ENCODE measurements at places on chromosomes 12 and 14. TPM values are rescaled to one million over a fixed set of nuclear protein-coding genes. Genes with fewer than 3 reads are reported as not detected.

- H3K4me1 ChIP-seq = no peaks in the 10 kb centered on the region
- no peaks in the 10 kb centered on the region for H3K36me3 ChIP-seq
- H3K27me3 ChIP-seq = no peaks in the 10 kb centered on the region
- no peak for DNase-seq
- no peak overlapping the region for H3K27ac ChIP-seq
- H3K4me3 ChIP-seq = no peak overlapping the region
Observed at GRCh38 chr12:93009533-93009932, 80.4 kb upstream of the EEA1 start.

- H3K27me3 ChIP-seq = no peaks in the 10 kb centered on the region
- H3K36me3 ChIP-seq = no peaks in the 10 kb centered on the region
Observed at GRCh38 chr12:114916541-114916940, 232.6 kb upstream of the TBX3 start.

DNA sequence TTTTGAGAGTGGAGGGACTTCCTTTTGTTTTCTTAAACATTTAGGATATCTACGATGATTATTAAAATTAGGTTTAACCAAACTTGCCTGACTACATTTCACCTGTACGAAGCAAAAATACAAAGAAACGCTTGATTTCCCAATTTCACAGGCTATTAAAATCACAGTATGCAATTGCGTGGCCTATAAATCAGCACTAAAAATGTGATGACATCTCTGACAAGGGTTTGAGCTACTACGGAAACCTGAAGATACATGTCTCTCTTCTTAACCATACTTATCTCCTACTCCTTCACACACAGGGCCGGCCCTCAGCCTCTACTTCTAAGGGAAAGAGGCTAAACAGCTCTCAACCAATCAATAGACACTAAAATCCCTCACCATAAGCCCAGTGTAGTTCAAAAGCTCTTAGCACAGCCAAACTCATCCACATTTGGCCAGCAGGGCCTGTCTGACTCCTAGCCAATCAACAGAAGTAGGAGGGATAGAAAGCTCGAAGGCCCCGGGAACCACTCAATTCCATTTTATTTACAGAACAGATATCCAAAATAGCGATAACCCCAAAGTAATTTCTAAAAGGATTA, 137.3 kb downstream of the FOXN3 start:
- no peak overlapping the region for H3K4me3 ChIP-seq
- no peak overlapping the region for H3K27ac ChIP-seq
- no peaks in the 10 kb centered on the region for H3K27me3 ChIP-seq
- peaks cover 11% of the 10 kb centered on the region for H3K36me3 ChIP-seq
- peaks cover 3% of the 10 kb centered on the region for H3K4me1 ChIP-seq
- DNase-seq = peak; percentile 11

DNA sequence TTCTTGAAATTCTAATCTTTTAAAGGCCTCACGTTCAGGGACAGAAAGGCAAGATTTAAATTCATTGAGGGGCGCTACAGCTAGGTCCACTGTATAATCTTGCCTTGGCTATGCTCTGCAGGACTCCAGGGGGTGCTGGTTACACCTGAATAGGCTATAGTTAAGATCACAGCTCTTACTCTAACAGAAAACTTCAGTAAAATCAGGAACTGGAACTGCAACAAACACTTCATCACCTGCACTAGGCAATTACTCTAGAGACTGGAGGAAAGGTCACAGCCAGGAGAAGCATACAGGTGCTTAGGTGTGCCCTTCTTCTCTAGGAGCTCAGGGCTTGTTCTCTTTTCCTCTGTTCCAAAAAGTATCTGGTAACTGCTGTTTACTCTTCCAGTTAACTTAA, 20.9 kb downstream of the SLCO1C1 start:
- H3K27me3 ChIP-seq = no peaks in the 10 kb centered on the region
- H3K36me3 ChIP-seq = no peaks in the 10 kb centered on the region
- DNase-seq = no peak
- H3K4me1 ChIP-seq = no peaks in the 10 kb centered on the region
- H3K27ac ChIP-seq = no peak overlapping the region

DNA sequence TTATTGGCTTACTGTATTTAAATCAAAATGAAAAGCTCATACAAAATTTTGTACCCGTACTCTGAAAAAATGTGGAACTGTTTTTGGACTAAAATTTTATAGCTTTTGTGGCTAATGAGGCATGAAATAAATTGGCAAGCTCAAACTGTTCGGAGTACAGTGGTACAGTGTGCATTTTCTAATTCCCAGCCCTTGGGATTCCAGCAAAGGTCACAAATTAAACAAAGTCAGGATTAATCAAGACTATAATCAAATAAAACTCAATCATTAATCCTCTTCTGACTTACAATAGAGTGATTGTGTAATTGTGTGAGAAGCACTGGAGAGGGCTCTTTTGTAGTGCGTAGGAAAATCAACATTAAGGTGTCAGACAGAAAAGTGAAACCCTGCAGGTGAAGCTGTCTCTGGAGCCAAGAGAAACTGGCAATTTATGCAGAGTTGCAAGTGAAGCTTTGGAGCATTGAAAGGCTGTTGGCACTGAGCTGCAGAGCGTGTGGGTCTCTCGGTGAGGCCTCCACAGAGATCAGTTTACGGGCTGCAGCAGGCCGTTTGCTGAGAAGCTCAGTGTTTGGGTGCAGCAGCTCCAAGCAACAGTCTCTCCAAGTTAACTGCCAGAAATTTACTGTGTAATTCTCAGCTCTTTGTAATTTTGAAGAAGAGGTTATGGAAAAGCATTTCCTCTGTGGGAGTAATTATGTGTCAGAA, 275.9 kb downstream of the FBXL14 start:
- no peaks in the 10 kb centered on the region for H3K27me3 ChIP-seq
- peak; percentile 55 for DNase-seq
- no peak overlapping the region for H3K4me3 ChIP-seq
- H3K27ac ChIP-seq = no peak overlapping the region
- H3K4me1 ChIP-seq = peaks cover 3% of the 10 kb centered on the region

The WNT1 gene
- not detected for total RNA-seq

DNA sequence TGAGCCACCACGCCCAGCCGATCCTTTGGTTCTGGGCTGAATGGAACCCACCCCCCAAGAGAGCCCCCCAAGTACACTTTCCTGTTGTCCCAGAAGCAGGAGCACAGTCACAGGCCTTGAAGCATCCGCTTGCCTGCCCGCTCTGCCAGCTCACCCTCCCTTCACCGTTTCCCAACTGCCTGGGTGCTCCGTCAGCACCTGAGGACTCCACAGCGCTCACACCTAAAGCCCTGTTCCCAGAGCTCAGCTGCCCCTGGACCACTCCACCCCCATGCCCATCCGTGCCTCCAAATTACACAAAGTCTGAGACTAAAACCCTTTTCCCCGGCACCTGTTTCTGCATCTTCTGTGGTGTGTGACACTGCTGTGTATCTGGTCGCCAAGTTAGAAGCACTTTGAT, 44.3 kb upstream of the TRAF3 start:
- no peak overlapping the region for H3K27ac ChIP-seq
- no peak overlapping the region for H3K4me3 ChIP-seq
- H3K36me3 ChIP-seq = peaks cover 6% of the 10 kb centered on the region
- no peaks in the 10 kb centered on the region for H3K4me1 ChIP-seq

GRCh38 chr12:51959921-51960320, 8.4 kb downstream of the ACVR1B start:
- no peak for DNase-seq
- H3K4me3 ChIP-seq = no peak overlapping the region
- H3K27ac ChIP-seq = no peak overlapping the region
- no peaks in the 10 kb centered on the region for H3K27me3 ChIP-seq
- no peaks in the 10 kb centered on the region for H3K4me1 ChIP-seq

- no peak overlapping the region for H3K4me3 ChIP-seq
- DNase-seq = no peak
- H3K4me1 ChIP-seq = no peaks in the 10 kb centered on the region
- 0 out of 2 replicates have a peak, but pooled peaks cover 14% of the 10 kb centered on the region for H3K27me3 ChIP-seq
- H3K27ac ChIP-seq = no peak overlapping the region
- no peaks in the 10 kb centered on the region for H3K36me3 ChIP-seq
Observed at GRCh38 chr14:36217732-36218131, 41.2 kb upstream of the PTCSC3 start.

The NEMF gene
- 49.6 TPM for total RNA-seq

DNA sequence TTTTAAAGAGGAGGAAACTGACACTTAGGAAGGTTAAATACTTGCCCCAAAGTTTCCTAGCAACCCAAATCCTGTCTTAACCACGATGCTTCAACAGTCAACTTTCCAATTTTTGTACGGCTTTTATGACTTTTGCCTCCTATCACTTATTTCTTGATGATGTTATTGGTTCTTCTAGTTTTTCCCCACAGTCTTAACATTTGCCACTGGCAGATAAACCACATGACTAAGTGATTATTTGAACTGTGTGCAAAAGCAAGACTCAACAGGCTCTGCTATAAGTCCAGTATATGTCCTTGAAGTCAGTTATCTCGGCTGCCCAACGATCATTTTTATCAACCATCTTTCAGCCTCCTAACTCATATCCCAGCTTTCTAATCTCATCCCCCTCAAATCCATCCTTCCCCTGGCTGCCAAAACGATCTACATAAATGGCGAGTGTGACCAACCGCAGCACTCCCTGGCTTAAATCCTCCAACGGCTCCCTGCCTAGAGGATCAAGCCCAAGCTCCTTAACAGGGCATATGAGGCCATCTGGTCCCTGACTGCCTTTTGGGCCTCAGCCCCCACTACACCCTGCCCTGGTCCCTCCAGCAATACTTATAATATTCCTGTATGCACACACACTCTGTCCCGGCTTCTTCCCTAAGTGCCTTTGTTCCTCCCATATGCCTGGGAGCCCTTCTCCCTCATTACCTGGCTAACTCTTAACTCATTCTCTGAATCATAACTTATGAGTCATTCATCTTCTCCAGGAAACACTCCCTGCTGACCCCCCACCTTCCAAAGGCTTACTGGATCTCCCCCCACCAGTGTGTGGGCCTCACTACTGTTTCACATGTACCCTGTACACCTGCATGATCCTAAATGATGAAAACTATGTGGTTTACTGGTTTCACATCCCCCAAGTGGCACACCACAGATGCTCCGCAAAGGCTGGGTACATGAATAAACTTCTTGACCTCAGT, 8.8 kb downstream of the VPS37B start:
- DNase-seq = peak; percentile 55
- H3K4me3 ChIP-seq = no peak overlapping the region
- H3K4me1 ChIP-seq = peaks cover 48% of the 10 kb centered on the region
- no peaks in the 10 kb centered on the region for H3K27me3 ChIP-seq

- H3K4me1 ChIP-seq = no peaks in the 10 kb centered on the region
- no peak overlapping the region for H3K4me3 ChIP-seq
- H3K36me3 ChIP-seq = no peaks in the 10 kb centered on the region
- no peak overlapping the region for H3K27ac ChIP-seq
Observed at GRCh38 chr14:61502459-61503093, 181.2 kb downstream of the PRKCH start.

The GALNT16 gene
- total RNA-seq = 8.6 TPM

GRCh38 chr12:122852336-122853275, 17.3 kb downstream of the HIP1R start:
- H3K27me3 ChIP-seq = no peaks in the 10 kb centered on the region
- H3K4me1 ChIP-seq = no peaks in the 10 kb centered on the region
- no peak for DNase-seq
- H3K4me3 ChIP-seq = no peak overlapping the region
- H3K27ac ChIP-seq = no peak overlapping the region

- H3K4me1 ChIP-seq = peaks cover 10% of the 10 kb centered on the region
- H3K27me3 ChIP-seq = no peaks in the 10 kb centered on the region
- no peaks in the 10 kb centered on the region for H3K36me3 ChIP-seq
- H3K4me3 ChIP-seq = no peak overlapping the region
- H3K27ac ChIP-seq = no peak overlapping the region
Observed at GRCh38 chr12:121167232-121167820, 34.6 kb downstream of the P2RX7 start.

The RFX4 gene
- total RNA-seq = 0.40 TPM

DNA sequence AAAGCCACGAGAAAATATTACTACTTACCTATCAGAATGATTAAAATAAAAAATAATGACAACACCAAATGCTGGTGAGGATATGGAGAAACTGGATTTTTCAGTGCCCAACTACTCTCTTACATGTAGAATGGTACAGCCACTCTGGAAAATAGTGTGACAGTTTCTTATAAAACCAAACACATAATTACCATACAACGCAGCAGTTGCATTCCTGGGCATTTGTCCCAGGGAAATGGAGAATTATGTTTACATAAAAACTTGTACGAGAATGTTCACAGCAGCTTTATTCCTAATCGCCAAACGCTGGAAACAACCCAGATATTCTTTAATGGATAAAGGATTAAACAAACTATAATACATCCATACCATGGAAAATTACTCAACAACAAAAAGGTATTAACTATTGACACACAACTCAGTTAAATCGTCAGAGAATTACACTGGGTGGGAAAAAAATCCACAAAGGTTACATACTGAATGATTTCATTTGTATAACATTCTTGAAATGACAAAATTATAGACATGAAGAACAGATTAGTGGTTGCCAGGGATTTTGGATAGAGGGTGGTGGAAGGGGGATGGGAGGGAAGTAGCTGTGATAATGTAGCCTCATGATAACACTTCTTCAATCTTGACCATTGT, 35.4 kb downstream of the TAOK3 start:
- peak; percentile 23 for DNase-seq
- H3K27ac ChIP-seq = peak overlapping the region; percentile 33
- H3K4me1 ChIP-seq = peaks cover 10% of the 10 kb centered on the region
- no peaks in the 10 kb centered on the region for H3K27me3 ChIP-seq

- H3K36me3 ChIP-seq = peaks cover 41% of the 10 kb centered on the region
- H3K4me1 ChIP-seq = no peaks in the 10 kb centered on the region
- no peak overlapping the region for H3K4me3 ChIP-seq
- no peak for DNase-seq
- H3K27me3 ChIP-seq = no peaks in the 10 kb centered on the region
Observed at GRCh38 chr12:117187421-117187820, 2.8 kb downstream of the FBXO21 start.

The SRSF9 gene
- total RNA-seq = 136 TPM

The ANKRD33 gene
- not detected for total RNA-seq

The REP15 gene
- total RNA-seq = 2.2 TPM

- no peaks in the 10 kb centered on the region for H3K36me3 ChIP-seq
- no peaks in the 10 kb centered on the region for H3K4me1 ChIP-seq
- no peaks in the 10 kb centered on the region for H3K27me3 ChIP-seq
- H3K4me3 ChIP-seq = no peak overlapping the region
Observed at GRCh38 chr14:95609398-95609990, 74.6 kb downstream of the GLRX5 start.

The WNT5B gene
- 51.8 TPM for total RNA-seq

The PTCSC3 gene
- not detected for total RNA-seq

GRCh38 chr14:61168141-61168540, 113.0 kb downstream of the TMEM30B start:
- no peak overlapping the region for H3K4me3 ChIP-seq
- H3K27ac ChIP-seq = no peak overlapping the region
- no peaks in the 10 kb centered on the region for H3K36me3 ChIP-seq
- 0 out of 2 replicates have a peak, but pooled peaks cover 3% of the 10 kb centered on the region for H3K4me1 ChIP-seq
- no peaks in the 10 kb centered on the region for H3K27me3 ChIP-seq
- DNase-seq = no peak

- peaks cover 61% of the 10 kb centered on the region for H3K4me1 ChIP-seq
- no peaks in the 10 kb centered on the region for H3K36me3 ChIP-seq
- no peak overlapping the region for H3K4me3 ChIP-seq
Observed at GRCh38 chr12:104670439-104671408, 214.0 kb downstream of the CHST11 start.

The HOXC12 gene
- total RNA-seq = not detected

- no peak overlapping the region for H3K4me3 ChIP-seq
- peaks cover 24% of the 10 kb centered on the region for H3K27me3 ChIP-seq
- no peak overlapping the region for H3K27ac ChIP-seq
- no peak for DNase-seq
Observed at GRCh38 chr12:58009405-58010195, 68.2 kb downstream of the ATP23 start.

The SMAGP gene
- total RNA-seq = 1.2 TPM

The OAS2 gene
- total RNA-seq = not detected

The TEX22 gene
- total RNA-seq = 0.06 TPM

- no peaks in the 10 kb centered on the region for H3K4me1 ChIP-seq
- no peak overlapping the region for H3K4me3 ChIP-seq
- no peaks in the 10 kb centered on the region for H3K36me3 ChIP-seq
- H3K27ac ChIP-seq = no peak overlapping the region
- no peaks in the 10 kb centered on the region for H3K27me3 ChIP-seq
Observed at GRCh38 chr12:1147821-1148220, 156.8 kb downstream of the ERC1 start.

The GSG1 gene
- total RNA-seq = 1.0 TPM
